ENCODE measurements at places on chromosomes 1 and 21.

GRCh38 chr21:25385911-25386474 is 221.3 kb downstream of the MRPL39 start:
- DNase-seq: no peak

GRCh38 chr1:236799001-236799400 is 3.9 kb downstream of the MTR start:
- DNase-seq: no peak

DNA sequence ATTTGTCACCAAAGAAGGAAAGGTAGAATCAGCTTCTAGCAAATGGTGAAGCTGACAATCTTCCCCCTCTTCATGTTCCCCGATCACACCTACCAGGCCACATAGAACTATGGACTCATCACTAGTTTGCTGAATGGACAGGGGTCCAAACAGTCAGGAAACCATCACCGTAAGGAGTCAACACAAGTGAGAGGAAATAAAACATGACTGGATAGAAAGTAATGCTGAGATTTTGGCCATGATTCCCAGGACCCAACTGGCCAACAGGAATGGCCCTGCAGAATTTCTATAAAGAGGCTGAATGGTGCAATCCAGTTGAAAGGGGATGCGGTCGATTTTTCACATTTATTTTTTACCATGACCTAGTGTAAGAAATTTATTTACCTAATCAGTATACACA is 10.7 kb downstream of the DDAH1 start:
- no peak for DNase-seq

DNA sequence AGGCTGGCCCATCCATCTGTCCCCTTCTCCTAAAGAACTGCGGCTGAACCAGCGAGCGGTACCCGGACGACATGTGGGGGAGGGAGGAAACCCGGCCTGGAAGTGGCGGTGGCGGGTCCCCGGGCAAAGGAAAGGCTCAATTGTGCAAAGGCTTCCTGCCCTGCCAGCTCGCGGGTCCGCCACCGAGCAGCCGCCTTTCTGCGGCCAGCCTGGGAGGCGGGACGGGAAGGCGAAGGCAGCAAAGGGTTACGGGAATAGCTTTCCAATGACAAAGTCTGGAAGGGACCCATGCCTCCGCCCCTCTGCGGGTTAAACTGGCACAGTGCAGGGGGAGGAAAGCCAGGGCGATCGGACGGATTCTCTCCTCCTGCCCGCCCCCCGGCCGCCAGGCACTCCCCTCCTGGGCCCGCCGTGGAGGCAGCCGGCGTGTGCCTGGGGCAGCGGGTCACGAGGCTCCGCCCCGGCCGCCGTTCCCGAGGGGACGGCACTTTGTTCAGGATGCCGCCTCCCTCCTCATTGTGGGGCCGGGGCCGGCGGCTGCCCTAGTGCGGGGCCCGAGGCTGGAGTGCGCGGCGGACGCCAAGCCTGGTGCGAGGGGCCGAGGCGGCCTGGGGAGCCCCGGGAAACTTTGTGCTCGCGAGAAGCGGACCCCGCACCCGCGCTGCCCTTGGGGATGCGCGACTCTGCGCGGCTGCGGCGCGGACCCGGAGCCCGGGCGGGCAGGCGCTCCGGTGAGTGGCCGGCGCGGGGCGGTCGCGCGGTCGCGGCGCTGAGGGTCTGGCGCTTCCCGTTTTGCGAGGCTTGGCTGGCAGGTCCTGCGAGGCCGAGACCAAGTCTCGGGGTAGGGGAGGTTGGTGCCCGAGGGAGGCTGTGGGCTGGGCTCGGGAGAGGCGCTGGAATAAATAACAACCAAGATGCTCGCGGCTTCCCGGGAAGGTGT is at the start of gene NAV1:
TSS of gene NAV1 (plus strand) at position 516 of the 940 bp plus-strand sequence. CDS start 83,758 bp downstream, outside the sequence.
- DNase-seq: no peak

DNA sequence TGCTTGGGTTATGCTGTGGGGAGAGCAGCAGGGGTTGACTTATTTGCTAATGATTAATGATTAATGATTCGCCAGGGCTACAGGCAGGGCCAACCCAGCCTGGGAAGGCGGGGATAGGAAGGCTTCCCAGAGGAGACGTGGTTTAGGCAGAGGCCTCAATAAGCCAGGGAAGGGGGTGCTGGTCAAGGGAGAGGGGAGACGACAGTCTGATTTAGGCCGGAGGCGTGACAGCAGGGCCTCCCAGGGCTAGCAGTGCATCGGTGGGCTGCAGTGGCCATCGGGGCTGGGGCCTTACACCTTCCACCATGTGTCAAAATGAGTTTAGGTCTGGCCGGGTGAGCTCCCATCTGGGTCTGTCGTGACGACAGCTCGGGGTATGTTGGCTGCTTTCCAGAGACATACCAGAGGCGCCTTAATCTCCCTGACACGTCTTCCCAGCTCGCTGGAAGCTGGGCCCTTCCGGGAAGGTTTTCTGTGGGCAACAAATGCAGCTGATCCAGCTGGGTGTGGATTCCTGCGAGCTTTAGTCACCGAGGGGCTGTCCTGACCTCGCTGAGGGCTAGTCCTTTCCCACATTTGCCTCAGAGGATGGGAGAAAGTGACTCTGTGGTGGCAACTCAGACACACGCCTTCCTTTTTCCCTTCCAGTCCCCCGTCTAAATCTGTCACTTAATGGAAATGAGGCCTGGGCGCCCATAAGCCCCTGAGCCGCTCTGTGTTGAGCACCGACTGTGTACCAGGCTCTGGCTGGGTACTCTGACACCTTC is 3.7 kb upstream of the SLC1A7 start:
- DNase-seq: no peak

GRCh38 chr1:177211231-177211630 is 40.5 kb downstream of the BRINP2 start:
- no peak for DNase-seq

GRCh38 chr1:159000625-159001024 is 9.1 kb upstream of the IFI16 start:
- no peak for DNase-seq

DNA sequence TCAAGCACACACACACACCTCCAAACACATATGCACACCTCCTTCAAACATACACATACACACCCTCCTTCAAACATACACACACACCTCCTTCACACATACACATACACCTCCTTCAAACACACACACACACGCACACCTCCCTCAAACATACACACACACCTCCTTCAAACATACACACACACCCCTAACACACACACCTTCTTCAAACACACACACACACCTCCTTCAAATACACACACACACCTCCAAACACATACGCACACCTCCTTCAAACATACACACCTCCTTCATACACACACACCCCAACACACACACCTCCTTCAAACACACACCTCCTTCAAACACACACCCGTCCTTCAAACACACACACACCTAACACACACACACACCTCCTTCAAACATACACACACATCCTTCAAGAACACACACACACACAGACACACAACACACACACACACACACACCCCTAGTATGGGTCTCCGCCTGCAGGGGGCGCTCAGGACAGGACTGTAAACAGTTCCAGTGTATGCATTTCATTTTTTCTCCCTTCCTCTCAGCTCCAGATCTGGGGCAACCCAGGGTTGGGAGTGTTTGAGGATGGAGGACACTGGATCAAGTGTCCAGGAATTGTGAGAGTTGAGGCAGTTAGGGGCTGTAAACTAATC is 12.1 kb downstream of the LGR6 start:
- no peak for DNase-seq

- no peak for DNase-seq
Measured at GRCh38 chr1:65606426-65606825, 186.0 kb downstream of the LEPR start.

All from stimulated activated CD8-positive, alpha-beta memory T cell treated with anti-CD3 and anti-CD28 coated beads, Interleukin-7, amount 100 ng/mL, for 24 hours (primary cell).